MG63 (cell line): ENCODE measurements at places on chromosomes 5 and 9. TPM values are rescaled to one million over a fixed set of nuclear protein-coding genes. Genes with fewer than 3 reads are reported as not detected.
A peak's percentile ranks its signal among the peaks of the same experiment; 100 is the strongest.

DNA sequence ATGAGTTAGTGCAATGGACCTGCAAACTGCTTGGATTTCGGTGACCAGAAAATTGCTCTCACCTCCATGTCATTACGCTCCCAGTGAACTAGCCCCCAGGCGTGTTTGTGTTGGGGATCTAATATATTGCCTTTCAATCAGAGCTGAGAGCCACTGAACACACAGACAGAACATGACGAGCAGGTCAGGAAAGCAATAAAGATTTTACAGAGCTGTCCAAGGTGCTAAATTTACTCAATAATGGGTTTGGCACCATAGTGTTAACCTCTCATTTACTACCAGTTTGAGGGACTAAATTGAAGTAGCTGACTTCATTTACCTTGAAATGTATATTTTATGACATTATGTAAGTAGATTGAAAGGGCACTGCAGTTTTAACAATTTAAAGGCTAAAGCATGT lies 383.0 kb downstream of the EBF1 start:
- no peak for DNase-seq

The PAEP gene
- total RNA-seq: not detected in 2 replicates

GRCh38 chr9:74521009-74521408 lies 23.9 kb downstream of the RORB start:
- DNase-seq: no peak

DNA sequence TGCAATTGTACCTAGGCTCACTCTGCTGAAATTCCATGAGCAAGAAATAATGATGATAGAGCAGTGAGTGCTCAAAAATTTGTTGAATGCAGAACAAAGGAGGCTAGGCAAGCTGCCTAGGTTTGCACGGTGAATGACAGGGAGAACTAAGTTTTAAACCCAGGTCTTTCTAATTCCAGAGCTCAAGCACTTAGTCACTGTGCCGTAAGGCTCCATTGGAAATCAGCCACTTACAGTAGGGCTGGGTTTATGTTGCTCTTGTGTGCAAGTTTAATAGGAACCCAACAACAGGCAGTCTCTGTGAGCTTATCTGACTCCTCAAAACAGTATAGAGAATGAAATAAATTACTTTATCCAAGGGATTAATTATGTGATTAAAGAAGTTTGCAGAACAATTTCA lies 147.0 kb downstream of the CSNK1G3 start:
- peak; percentile 31 for DNase-seq

The DBH gene
- not detected in 2 replicates for total RNA-seq

DNA sequence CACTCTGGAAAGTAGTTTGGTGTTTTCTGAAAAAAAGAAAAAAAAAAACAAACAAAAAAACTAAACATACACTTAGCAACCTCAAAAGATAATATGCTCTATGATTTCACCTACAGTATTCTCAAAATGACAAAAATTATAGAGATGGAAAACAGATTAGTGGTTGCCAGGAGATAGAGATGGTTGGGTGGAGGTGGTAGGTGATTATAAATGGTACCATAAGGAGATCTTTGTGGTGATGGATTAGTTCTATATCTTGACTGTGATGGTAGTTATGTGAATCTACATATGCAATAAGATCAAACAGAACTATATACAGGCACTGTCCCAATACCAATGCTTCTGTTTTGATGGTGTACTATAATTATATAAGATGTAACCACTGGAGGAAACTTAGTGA lies 32.0 kb downstream of the PTBP3 start:
- no peak for DNase-seq

DNA sequence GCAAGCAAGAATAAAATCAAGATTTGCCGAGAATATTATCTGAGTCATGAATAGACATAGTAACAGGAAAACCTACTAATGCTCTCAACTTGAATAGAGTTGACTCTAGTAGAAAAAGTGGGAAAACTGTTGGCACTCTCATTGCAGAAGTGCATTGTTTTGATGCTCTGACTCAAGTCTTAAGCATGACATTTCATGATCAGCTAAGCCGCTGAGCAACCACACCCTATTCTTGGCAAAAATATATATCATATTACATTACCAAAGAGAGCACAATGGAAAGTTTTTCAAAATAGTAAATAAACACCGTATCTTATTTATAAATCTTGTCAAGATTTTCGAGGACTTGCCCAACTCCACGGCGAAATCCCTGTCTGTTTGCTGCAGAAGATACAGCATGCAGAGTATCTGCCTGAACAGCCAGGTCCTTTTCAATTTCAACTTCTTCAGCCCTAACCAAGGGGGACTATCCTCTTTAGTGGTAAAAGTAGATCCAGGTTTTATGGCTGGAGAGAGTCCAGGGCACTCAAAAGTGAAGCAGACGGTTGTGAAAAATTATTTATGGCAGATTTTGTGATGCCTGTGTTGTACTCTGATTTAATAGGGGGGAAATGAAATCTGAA lies 13.9 kb upstream of the ADAMTSL1 start:
- peak; percentile 56 for DNase-seq

The ACTBL2 gene
- 0.30 and 1.8 TPM in 2 replicates for total RNA-seq

The C5orf58 gene
- not detected in 2 replicates for total RNA-seq
